Lung microvascular endothelial cell (primary cell): ENCODE measurements at places on chromosomes 7 and 10. TPM values are rescaled to one million over a fixed set of nuclear protein-coding genes. Genes with fewer than 3 reads are reported as not detected.

NSMCE4A gene
- 30.7 and 31.2 TPM in 2 replicates for total RNA-seq

- DNase-seq: no peak
Measured at GRCh38 chr10:114915294-114915693, 22.7 kb upstream of the TRUB1 start.

CLRN3 gene
- total RNA-seq: 0.20 and 0.22 TPM in 2 replicates

CYP3A7 gene
- not detected in 2 replicates for total RNA-seq

DNA2 gene
- total RNA-seq: 4.6 and 5.4 TPM in 2 replicates

GRCh38 chr10:5282137-5282536, 82.6 kb upstream of the UCN3 start:
- DNase-seq: no peak

DNA sequence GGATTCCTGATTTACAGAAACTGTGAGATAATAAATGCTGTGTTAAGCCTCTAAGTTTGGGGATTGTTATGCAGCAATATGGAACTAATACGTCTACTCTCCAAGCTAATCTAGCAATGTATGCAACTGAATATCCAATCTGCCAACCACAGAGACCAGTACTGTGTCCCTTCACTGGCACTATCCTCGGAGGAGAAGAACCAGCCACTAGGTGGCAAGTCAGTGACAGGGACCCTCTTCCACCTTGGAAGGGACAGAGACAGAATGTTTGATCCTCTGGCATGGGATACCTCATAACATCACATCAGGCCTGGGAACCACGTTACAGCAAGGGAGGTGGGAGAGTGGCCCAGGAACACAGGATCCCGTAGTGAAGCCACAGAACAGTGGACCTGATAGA, 96.4 kb downstream of the CREM start:
- no peak for DNase-seq

DNA sequence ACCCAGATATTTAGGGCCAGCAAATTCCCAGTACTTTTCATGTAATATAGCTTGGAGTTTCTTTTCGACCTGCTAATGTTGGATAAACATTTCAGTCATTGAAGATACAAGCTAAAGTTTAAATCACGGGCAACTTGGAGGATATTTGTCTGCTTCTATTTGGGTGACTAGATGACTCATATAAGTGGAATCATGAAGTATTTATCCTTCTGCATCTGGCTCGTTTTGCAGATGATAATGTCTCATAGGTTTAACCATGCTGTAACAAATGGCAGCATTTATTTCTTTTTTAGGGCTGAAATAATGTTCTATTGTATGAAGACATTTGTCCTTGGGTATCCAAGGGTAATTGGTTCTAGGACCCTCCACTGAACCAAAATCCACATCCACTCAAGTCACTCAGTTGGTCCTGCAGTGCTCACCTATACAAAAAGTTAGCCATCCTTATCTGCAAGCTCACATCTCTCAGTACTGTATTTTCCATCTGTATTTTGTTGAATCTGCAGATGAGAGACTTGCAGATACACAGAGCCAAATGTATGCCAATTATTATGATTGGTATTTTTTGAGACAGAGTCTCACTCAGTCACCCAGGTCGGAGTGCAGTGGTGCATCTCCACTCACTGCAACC, 187.2 kb upstream of the CSTF2T start:
- DNase-seq: no peak

DNA sequence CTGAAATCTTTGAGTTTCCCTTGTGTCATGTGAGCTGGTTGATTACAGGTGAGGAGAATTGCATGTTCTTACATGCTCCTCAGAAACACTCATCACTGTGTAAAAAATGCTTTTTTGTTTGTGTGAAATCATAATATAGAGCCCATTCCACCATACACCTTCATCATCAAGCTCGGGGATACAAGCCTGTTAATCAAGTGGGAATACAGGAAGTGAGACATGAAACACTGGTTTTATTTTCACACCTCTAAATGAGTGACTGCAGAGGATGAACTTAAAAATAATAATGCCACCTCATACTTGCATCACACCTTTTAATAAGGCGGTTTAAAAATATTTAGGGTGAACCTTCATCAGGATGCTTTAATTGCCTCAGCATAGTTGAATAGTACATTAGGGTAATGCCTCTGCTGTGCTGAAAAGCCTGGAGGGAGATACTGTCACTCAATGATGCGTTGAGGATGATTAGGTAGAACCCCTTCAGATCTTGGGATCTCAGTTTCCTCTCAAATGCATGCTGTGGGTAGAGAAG, 164.6 kb downstream of the AUTS2 start:
- no peak for DNase-seq

DNA sequence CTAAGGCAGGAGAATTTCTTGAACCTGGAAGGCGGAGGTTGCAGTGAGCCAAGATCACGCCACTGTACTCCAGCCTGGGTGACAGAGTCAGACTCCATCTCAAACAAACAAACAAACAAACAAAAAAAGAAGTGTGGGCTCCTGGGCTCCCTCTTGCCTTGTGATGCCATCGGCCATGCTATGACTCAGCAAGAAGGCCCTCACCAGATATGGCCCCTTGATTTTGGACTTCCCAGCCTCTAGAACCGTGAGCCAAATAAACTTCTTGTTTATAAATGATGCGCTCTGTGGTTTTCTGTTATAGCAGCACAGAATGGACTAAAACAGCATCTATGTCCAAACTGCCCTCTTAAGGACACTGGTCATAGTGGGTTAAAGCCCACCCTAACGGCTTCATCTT, 29.9 kb upstream of the RHEB start:
- DNase-seq: no peak

GRCh38 chr7:50331564-50332208, 27.2 kb downstream of the IKZF1 start:
- no peak for DNase-seq

DNA sequence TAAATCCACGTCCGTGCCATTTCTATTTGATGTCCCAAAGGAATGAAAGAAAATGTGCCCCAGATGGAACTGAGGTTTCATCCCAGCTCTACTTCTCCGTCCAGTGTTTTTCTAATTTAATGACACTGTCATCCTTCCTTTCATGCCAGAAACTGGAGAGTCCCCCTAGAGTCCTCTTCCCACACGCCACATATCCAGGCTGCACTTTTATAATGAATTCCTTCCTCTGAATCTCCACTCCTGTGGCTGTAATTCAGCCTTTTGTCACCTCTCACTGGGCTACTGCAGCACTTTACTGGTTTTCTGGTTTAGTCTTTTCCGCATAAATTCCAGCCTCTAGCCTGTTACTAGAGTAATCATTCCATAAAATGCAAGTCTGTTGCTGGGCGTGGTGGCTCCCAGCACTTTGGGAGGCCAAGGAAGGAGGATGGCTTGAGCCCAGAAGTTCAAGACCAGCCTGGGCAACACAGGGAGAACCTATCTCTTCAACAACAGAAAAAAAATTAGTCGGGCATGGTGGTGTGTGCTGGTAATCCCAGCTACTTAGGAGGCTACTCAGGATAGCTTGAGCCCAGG, 142.6 kb upstream of the RHEB start:
- DNase-seq: no peak

GRCh38 chr7:151249732-151250072, 1.2 kb upstream of the SMARCD3 start:
- no peak for DNase-seq

DNA sequence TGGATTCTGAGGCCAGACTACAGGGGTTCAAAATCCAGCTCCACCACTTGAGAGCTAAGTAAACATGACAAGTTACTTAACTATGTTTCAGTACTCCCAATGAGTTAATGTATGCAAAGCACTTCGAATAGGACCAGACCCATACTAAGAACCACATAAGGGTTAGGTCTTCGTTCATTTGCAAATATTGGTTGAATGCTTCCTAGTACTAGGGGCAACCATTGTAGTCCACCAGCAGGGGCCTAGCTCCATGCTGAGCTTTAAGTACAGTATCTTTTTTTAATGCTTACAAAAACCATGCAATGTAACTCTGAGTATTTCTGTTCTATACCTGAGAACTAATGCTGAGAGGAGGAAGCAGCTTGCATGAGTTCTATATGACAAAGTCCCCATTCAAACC, 80.4 kb upstream of the PDE1C start:
- DNase-seq: no peak

- DNase-seq: no peak
Measured at GRCh38 chr7:120582916-120583315, 275.0 kb downstream of the TSPAN12 start.

GRCh38 chr7:149104749-149105148, 14.2 kb upstream of the ZNF786 start:
- no peak for DNase-seq
